ENCODE measurements at places on chromosomes 3 and 15.

- no peak for DNase-seq
Measured at GRCh38 chr15:48402427-48403177, 71.4 kb downstream of the DUT start.

DNA sequence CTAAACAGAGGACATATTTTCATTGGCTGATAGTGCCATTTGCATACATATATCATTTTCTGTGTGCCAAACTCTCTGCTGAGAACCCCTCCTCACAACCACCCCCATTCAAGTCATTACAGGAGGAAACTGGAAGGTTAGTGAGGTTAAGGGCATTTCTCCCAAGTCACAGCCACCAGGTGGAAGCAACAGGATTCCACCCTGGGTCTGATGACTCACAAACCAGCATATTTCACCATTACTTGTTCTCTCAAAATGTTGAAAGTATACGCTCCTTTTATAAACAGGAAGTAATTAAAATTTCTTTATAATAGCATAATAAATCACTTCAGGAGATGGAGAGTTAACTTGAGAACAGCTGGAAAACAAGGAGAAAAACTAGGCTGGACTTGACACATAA is 398.6 kb upstream of the WNT5A start:
- DNase-seq: no peak

DNA sequence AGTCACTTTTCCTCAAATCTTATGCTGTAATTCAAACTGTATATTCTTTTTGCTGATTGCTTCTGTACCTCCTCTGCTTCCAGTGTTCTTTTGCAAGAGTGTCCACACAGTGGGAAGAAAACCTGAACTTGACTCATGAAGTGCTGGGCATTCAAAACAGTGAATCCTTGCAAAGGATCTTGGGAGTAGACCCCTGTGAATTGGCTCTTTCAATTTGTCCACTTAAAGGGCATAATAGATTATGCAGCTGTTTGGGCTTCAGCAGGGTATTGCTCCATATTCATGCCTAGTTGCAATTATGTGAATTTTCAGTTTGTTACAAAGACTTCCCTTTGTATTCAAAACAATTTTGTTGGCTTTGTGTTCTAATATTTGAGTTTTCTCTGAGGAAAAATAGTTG is 11.4 kb downstream of the ZFAND6 start:
- DNase-seq: no peak

- DNase-seq: no peak
Measured at GRCh38 chr15:70670680-70671079, 92.7 kb downstream of the UACA start.

DNA sequence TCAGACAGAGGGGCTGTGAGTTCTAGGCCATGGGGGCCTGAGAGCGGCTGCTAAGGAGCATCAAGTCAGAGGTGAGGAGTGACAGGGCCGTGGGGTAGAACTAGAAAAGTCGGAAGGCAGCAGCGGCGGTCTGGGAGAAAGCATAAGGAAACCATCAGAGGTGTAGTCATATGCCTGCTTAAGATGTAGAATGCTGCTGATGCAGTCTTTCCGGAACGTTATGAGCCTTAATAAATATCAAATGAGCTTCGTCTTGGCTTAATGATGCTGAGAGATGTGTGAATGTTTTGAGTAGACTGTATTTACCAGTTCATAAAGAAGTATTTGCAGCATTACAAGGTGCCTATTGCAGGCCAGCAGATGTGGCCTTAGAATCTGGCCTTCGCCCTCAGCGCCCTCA is 15.2 kb downstream of the ATG7 start:
- no peak for DNase-seq

GRCh38 chr15:41881920-41882688 is 11.7 kb downstream of the SPTBN5 start:
- DNase-seq: peak; percentile 72
